LHCN-M2 (cell line): ENCODE measurements at places on chromosomes 2 and 18.
A peak's percentile ranks its signal among the peaks of the same experiment; 100 is the strongest.

DNA sequence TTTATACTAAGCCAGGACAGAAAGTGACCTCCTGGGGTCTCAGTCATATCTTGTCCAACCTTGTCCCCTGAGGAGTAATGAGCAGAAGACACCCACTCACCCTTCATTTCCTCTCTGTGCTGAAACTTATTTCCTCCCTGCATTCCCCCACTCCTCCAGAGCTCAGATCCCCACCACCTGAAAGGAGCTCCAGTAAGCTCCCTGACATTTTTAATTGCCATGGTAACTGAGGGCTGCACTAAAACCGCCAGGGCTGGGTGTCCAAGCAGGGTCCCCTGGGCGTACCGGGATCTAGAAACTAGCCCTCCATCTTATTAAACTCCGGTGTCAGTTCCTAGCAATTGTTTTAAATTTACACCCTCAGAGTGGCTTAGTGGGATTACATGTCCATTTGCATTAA is 393.3 kb upstream of the HNRNPA3 start:
- DNase-seq = no peak

GRCh38 chr18:936941-937340 is 32.3 kb downstream of the ADCYAP1 start:
- no peak for DNase-seq

GRCh38 chr2:25305775-25306174 is 36.0 kb downstream of the DNMT3A start:
- peak; percentile 83 for DNase-seq

DNA sequence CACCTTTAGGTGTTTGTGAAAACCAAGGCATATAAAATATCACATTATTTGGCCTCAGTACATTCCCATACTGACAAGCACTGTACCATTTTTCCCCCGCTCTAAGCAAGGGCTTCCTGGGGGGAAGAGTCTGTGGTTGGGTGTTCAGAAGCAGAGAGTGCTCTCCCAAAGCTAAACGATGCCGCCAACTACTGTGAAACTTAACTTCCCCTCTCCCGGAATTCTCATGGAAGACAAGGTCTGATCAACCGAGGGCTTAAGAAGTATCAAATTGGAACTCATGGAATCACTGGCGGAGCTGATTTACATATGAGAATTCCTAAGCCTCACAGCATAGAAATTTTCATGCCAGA is 433 bp upstream of the MFF start:
- no peak for DNase-seq

DNA sequence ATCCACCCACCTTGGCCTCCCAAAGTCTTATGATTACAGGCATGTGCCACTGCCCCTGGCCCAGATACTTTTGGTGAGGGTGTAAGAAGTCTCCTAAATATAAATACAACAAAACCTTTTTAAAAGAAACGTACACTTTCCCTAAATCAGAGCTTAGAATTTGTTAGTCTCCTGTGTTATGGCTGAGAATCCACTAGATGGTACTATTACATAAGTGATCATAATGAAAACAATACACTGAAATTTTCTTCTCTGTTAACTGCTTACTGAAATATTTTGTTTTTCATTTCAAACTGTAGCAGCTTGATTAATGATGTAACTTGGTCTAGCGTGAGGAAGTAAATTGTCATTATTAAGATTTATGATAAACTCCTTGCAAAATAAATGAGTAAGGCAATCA is 74.8 kb upstream of the FAM98A start:
- DNase-seq = peak; percentile 1

GRCh38 chr2:163474319-163474744 is 261.5 kb downstream of the FIGN start:
- DNase-seq = no peak

DNA sequence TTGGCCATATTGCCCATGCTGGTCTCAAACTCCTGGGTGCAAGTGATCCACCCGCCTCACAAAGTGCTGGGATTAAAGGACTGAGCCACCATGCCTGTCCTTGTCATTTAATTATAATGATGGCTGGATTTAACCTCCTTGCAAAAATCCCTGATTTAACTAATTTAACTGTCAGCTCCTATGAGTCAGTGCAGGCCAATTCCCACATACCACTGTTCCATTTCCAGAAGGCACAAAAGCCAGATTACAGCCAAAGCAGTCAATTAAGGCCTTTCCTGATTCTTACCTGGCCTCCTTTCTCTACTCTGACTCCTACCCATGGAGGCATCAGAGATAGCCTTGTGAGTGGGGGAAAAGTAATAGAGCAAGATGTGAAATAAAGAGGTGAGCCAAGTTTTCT is 12.3 kb upstream of the SLC35F5 start:
- DNase-seq = no peak

GRCh38 chr2:16321256-16321655 is 344.4 kb downstream of the CYRIA start:
- DNase-seq = no peak

GRCh38 chr2:197360744-197361156 is 50.2 kb upstream of the ANKRD44 start:
- DNase-seq = peak; percentile 55

GRCh38 chr2:201795607-201796477 is 10.5 kb upstream of the CDK15 start:
- peak; percentile 69 for DNase-seq
